ENCODE measurements at places on chromosomes 5 and 9.

- DNase-seq = no peak
- no peak overlapping the region for H3K27ac ChIP-seq
- H3K4me3 ChIP-seq = no peak overlapping the region
- H3K27me3 ChIP-seq = no peaks in the 10 kb centered on the region
- H3K4me1 ChIP-seq = peaks cover 10% of the 10 kb centered on the region
Observed at GRCh38 chr5:11852717-11853087, 51.5 kb downstream of the CTNND2 start.

- peaks cover 5% of the 10 kb centered on the region for H3K27me3 ChIP-seq
- H3K36me3 ChIP-seq = no peaks in the 10 kb centered on the region
- H3K4me1 ChIP-seq = no peaks in the 10 kb centered on the region
- H3K4me3 ChIP-seq = no peak overlapping the region
- no peak for DNase-seq
Observed at GRCh38 chr9:9045572-9045971, 1246.0 kb upstream of the DMAC1 start.

DNA sequence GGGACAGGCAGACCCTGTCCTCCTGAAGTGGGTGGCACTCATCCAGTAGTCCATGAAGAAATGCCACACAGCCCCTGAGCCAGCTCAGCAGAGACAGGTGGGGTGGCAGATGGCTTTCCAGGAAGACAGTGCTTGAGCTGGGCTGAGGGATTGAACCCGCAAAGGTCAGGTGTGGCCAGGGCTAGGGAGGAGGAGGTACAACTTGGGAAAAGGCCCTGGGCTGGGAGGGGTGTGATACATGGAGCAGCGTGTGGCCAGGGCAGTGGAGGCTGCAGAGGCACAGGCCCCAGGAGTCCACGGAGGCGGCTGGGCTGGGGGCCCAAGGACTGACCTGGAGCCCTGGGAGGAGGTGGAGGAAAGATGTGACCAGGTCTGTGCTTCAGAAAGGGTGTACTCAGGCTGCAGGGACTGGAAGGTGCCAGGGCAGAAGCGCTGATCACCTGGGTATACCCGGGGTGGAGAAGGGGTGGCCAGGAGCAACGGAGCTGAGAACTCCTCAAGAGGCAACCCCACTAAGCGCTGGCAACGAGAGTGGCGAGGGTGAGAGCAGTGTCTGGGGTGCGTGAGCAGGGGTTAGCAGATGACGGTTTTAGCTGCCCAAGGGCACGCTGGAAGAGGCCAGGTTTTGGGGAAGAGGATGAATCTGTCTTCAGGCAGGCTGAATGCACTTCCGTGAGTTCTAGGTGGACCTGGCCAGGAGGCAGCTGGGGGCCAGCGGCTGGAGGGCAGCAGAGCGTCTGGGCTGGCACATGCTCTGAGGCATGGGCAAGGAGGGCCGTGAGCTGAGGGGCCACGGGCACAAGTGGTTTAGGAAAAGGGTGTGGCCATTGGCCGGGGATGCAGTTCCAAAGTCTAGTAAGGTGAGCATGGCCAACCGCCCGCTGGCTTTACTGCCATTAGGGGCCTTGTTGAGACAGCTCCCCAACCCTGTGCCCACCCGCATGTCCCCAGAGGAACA is 3.9 kb upstream of the RABL6 start:
- peaks cover 11% of the 10 kb centered on the region for H3K36me3 ChIP-seq
- H3K4me1 ChIP-seq = peaks cover 24% of the 10 kb centered on the region
- no peaks in the 10 kb centered on the region for H3K27me3 ChIP-seq
- H3K4me3 ChIP-seq = no peak overlapping the region
- no peak overlapping the region for H3K27ac ChIP-seq
- no peak for DNase-seq

- peaks cover 25% of the 10 kb centered on the region for H3K4me1 ChIP-seq
- H3K27ac ChIP-seq = no peak overlapping the region
- H3K4me3 ChIP-seq = no peak overlapping the region
- DNase-seq = no peak
Observed at GRCh38 chr5:15550502-15551112, 50.6 kb downstream of the FBXL7 start.

DNA sequence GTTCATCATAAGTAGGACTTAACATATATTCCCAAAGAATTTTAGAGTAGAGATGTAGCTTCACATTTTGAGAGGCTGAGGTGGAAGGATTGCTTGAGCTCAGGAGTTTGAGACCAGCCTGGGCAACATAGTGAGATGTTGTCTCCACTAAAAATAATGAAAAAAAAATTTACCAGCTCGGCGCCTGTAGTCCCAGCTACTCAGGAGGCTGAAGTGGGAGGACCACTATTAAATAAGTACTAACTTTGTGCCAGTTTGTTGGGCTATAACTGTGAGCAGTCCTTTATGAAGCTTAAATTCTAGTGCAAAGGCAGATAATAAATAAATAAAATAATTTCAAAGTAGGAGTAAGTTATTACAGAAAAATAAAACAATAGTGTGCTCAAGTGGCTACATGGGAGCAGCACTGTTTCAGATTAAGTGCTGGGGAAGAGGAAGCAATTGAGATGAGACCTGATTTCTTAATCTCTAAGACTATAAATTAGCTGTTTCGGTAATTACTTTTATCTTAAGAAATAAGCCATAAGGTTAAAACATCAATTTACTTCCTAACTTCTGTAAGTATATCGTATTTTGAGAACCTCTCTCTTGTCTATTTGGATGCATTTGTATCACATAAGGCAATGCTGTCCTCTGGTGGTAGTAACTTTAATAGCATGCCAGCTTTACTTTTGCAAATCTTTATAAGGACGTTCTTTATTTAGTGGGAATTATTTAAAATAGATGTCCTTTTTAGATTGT is 98.9 kb downstream of the CSNK1G3 start:
- H3K4me1 ChIP-seq = no peaks in the 10 kb centered on the region
- no peak for DNase-seq
- H3K36me3 ChIP-seq = peaks cover 26% of the 10 kb centered on the region

DNA sequence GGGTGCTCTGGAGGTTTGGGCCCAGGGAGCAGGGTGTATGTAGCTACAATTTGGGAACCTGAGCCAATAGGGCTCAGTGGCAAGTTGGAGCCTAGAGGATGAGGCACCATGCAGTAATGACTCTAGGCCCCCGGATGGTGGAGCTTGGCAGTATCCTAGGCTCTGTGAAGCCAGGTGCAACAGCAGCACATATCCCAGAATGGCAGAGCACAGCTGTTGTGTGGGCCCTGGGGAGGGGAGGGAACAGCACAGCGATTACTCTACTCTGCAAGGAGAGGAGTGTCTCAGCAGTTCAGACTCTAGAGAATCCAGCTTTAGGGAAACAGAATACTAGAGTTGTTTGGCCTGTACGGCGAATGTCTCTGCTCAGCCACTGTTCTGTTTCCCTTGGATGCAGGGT is 56.1 kb downstream of the LRRTM2 start:
- no peaks in the 10 kb centered on the region for H3K27me3 ChIP-seq
- H3K4me3 ChIP-seq = no peak overlapping the region
- no peak for DNase-seq
- peaks cover 37% of the 10 kb centered on the region for H3K36me3 ChIP-seq

Data from mesothelial cell of epicardium (in vitro differentiated cells).